ENCODE measurements at places on chromosomes 6 and 20.

DNA sequence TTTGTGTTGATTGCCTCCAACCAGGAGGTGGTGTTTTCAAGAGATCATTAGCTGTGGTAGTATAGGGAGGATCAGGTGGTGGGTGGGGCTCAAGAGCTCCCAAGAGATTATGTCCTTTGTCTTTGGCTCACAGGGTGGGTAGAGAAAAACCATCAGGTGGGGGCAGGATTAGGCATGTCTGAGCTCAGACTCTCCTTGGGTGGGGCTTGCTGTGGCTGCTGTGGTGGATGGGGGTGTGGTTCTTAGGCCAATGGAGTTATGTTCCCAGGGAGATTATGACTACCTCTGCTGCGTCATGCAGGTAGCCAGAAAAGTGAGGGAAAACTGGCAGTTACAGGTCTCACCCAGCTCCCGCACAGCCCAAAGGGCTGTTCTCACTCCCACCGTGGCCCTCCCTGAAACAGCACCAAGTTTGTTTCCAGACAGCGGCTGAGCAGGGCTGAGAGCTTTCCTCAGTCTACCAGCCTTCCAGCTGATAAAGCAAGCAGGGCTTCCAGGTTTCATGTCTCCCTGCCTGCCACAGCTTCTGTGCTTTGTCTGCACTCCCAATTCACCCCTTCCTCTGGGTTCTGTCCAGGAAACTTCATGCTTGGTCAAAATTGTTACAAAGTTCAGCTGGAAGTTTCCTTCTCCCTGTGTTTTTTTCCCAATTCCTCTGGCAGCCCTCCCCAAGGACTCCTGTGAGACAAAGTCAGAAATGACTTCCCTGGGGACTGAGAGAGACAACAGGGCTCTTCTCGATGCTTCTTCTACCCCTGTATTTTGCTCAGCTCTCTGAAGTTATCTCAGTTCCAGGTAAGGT, 481.1 kb upstream of the MAN1A1 start:
- no peak for DNase-seq

- DNase-seq = no peak
Observed at GRCh38 chr6:166767230-166767629, 140.2 kb upstream of the RPS6KA2 start.

GRCh38 chr6:37382994-37383765, 29.4 kb downstream of the RNF8 start:
- DNase-seq = no peak

DNA sequence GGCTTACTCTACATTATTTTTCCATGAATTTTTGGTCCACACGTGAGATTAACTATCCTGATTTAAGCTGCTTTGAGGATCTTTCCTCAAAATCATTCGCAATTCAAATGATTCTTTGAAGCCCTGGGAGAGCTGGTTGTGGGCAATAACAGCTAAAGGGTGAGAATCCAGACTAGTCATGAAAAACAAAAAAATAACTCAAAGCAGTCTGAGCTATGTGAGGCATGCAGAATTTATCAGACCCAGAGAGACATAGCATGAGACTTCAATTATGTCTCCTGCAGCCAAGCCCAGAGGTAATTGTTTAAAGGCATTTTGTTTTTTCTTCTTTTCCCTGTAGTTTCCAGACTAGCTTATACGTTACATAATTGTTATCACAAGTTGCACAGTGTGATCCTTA, 517.3 kb upstream of the PTCHD4 start:
- no peak for DNase-seq

DNA sequence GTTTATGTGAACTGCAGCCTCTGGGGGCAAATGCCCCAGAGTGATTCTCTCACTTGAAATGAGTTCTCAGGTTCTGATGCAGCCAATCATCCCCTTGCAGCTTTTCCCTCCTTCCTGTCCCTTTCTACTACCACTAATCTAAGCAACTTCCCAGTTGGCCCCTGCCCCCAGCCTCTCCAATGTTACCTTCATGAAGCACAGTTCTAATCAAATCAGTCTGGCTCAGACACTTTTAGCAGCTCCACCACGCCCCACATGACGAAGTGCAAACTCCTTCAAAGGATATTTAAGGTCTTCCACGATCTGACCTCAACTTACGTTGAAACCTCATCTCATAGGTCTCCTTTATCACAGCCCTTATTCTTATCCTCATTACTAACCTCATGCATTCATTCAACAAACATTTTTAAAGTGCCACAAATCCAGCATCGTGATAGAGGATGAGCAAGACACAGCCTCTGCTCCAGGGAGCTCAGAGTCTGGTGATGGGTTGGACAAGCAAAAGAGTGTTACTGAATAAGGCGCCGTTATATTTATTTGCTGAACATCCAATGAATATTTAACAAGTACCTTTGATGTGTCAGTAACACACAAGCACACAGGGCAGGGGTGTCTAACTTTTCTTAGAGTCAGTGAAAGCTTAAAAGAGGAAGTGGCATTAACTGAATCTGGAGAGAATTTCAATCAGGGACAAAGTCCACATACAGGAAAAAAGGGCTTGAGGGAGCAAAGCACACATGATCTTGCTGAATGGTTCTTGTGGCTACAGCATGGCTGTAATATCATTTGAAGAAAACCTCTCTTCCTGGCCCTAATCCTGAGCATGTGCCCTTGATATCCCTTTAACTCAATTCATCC, 20.4 kb upstream of the DTNBP1 start:
- DNase-seq = no peak

DNA sequence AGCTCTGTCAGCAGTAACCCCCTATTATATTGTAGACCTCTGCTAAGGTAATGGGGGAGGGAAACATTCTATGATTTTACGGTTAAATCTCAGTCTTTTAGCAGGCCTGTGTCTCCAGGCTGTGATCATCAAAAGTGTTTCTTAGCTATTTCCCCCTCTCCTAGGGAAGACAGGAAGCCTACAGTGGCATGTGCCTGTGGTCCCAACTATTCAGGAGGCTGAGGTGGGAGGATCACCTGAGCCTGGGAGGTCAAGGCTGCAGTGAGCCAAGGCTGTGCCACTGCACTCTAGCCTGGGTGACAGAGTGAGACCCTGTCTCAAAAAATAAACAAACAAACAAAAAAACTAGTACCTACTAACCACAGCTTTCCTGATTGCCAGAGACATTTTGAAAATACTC, 67.9 kb downstream of the DNAAF9 start:
- DNase-seq = no peak
